ENCODE measurements at places on chromosomes 1 and 21.

DNA sequence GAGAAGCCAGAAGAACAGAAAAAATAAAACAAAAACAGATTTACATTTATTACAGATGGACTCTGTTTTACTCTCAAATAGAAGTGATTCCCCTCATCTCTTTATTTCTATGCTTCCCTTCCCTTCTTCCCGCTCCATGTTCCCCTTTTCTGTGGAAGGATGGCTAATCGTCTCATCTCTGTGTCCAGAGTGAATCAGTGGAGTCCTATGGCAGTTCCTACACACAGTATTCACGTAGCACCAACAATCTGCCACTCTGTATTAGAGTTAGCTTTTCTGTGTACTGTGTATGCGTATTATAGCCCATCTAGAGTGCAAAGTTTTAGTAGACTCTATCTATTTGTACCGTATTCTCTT, 6.8 kb upstream of the ERO1B start:
- DNase-seq, result no peak

- no peak for DNase-seq
Observed at GRCh38 chr1:198880818-198881597, 242.2 kb downstream of the PTPRC start.

DNA sequence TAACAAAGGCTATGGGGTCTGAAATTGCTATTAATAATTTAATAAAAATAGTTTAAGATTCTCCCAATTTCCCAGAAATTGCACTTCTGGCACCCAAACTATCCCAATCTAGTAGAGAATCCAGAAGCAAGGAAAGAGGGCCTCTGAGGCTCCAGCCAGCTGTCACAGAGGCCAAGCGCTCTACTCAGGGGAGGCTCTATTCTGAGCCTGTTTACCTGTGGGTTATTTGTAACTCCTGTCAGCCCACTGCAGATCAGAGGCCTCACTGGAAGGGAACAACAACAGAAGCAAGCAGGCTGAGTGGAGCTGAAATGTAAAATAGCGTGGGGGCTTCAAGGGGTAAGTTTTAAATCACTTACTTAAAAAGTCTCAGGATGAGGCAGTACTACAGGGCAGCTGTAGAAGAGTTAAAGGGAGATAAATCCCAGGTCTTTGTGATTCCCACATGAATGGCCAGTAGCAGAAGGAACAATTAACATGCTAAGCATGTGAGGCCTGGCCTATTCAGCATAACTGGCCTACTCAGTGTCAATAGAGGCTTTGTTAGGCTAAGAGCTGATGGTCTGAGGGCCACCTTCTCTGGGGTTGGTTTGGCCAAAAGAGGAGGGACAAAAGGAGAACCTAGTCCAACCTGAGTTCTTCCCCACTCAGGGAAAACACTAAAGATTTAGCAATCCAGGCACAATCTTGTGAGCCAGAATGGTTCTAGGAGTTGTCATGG, 12.8 kb downstream of the ZNF687 start:
- DNase-seq, result peak; percentile 80

GRCh38 chr1:184289825-184290550, 96.8 kb upstream of the C1orf21 start:
- DNase-seq, result no peak

DNA sequence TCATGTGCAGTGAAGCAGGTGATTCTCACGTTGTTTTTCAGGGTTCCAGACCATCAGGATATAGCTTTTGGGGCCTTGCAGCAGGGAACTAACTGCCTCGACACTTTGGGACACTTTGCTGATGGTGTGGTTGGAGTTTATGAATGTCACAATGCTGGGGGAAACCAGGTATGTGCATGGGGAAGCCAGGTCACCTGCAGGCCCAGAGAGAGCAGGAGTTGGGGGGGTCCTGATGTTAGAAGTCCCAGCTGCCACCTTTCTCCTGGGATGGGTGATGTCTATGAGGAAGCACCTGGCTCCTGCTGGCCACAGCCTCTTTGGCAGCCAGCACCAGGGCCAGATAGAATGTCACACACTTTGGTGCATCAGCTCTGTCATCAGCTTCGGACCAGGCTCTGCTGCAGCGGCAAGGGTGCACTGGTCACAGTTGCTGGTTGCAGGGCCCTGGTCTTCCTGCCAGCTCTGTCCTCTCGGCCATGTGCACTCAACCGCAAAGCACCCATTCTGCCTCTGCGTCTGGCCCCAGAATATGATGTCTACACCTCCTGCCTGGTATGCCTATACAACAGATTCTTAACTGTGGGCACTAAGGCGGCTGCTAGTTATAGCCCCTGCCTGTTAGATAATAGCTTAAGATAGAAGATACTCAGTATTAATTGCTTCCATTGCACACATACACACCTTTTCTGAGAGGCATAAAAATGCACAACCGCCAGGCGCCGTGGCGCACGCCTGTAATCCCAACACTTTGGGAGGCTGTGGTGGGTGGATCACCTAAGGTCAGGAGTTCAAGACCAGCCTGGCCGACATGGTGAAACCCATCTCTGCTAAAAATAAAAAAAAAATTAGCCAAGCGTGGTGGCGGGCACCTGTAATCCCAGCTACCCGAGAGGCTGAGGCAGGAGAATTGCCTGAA, 160.7 kb downstream of the PGBD5 start:
- no peak for DNase-seq

- DNase-seq, result no peak
Observed at GRCh38 chr21:18655931-18656330, 252.3 kb upstream of the TMPRSS15 start.

- no peak for DNase-seq
Observed at GRCh38 chr21:41325138-41325912, 8.7 kb downstream of the FAM3B start.

GRCh38 chr1:8873506-8874229, 4.8 kb downstream of the ENO1 start:
- DNase-seq, result peak; percentile 40

DNA sequence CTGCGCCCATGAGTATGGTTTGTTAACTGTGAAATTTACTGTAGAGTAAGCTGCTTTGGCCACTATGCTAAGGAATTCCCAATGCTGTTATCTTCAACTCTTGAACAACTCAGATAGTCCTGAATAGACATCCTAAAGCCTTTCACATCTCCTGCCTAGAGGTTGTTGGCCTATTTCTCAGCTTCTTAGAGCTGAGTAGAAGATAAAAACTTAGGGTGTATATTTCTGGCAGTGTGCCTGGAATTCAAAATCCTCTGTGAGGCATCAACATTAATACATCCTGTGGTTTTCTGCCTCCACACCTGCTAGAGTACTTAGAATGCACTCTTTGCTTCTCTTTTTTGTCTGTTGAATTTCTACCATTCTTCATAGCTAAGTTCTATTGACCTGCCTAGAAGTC, 45.8 kb upstream of the RC3H1 start:
- DNase-seq, result no peak

GRCh38 chr1:18794561-18794960, 64.9 kb downstream of the TAS1R2 start:
- no peak for DNase-seq

DNA sequence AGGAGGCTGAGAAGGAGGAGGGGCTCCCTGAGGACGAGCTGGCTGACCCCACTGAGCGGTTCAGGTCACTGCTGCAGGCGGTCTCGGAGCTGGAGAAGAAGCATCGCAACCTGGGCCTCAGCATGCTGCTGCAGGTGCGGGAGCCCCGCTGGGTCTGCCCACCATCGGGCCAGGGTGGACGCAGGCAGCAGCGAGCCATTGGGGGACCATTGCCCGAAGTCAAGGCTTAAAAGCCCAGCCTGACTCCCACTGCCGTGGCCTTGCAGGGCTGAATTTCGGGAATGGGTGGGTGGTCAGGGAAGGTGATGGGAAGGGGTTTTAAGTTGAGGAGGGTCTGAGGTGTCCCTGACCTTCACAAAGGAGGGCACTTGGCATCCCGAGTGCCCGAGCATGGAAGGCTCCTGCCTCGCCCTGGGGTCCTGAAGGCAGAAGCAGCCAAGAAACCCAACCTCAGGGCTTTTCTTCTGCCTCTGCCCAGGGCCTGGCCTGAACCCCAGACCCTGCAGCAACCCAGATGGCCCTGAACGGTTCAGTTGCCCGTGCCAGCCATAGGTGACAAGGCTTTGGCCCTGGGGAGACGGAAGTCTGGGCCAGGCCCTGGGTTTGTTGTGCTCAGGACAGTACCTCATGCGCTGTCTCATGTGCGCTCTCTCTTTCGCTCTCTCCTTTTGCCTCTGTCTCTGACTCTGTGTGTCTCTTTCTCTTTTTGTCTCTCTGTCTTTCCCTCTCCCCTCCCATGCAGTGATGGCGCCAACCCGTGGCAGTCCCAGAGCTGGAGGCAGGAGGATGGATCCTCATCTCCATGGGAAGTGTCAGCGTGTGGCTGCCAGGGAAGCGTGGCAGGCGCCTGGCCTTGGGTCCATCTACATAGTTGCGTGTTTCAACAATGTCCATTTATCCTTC, 6.2 kb downstream of the RNF187 start:
- no peak for DNase-seq

GRCh38 chr1:99728494-99729235, 37.8 kb downstream of the FRRS1 start:
- no peak for DNase-seq

DNA sequence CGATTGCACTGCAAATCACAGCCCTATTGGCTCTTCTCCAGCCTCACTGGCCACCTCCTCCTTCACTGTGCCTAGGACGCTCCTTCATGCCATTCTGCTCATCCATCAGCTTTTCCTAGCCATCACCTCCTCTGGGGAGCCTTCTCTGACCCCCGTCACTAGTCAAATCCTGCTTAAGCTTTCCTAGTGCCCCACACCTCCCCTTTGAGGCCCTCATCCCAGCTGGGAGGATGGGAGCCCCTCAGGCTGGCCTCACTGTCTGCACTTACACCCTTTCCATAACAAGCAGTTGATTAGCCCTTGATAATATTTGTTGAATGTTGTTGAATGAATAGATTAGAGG, 50.7 kb downstream of the KLHDC7A start:
- no peak for DNase-seq
